ENCODE measurements at places on chromosomes 2 and 18.

GRCh38 chr2:84847326-84848050 is 33.4 kb downstream of the TRABD2A start:
- no peak for DNase-seq

- DNase-seq = no peak
These were observed 15.7 kb upstream of the NT5C1B start for GRCh38 chr2:18605115-18605514.

DNA sequence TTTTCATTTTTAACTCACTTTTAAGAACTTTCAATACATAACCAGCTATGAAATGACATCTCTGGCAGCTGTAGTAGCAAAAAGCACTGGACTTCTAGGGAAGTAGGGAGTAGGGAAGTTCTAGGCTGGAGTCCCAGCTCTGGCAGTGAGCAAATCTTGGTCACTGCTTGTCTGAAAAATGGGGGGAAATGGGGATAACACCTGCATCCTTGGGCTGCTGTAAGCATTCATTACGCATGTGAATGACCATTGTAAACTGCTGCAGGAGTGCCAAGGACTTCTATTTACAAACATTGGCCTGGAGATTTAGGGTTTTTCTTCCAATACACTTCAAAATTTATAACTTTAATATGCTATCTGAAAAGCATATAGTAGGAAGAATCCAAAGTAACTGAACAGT is 972 bp upstream of the MPP4 start:
- DNase-seq = no peak

- DNase-seq = no peak
These were observed 49.7 kb downstream of the SH2D6 start for GRCh38 chr2:85468096-85468703.

- peak; percentile 42 for DNase-seq
These were observed 8.2 kb downstream of the NFATC1 start for GRCh38 chr18:79403723-79404566.

DNA sequence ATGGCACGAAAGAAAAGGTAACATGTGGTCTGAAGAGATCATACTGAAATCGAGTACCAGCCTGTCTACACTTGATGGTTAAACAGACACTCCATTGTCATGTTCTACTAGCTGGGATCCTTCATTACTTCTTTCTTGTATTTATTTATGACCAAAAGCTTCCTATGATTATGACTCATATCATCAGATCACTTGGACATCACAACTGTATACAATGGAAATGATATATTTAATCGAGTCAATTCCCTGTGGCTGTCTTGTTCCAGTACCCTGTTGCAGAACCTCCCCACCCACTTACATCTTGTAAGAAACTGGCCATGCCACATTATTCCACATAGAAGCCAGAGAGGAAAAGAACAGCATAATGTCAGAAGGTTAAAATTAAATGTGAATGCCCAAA is 358.9 kb downstream of the ZEB2 start:
- no peak for DNase-seq

DNA sequence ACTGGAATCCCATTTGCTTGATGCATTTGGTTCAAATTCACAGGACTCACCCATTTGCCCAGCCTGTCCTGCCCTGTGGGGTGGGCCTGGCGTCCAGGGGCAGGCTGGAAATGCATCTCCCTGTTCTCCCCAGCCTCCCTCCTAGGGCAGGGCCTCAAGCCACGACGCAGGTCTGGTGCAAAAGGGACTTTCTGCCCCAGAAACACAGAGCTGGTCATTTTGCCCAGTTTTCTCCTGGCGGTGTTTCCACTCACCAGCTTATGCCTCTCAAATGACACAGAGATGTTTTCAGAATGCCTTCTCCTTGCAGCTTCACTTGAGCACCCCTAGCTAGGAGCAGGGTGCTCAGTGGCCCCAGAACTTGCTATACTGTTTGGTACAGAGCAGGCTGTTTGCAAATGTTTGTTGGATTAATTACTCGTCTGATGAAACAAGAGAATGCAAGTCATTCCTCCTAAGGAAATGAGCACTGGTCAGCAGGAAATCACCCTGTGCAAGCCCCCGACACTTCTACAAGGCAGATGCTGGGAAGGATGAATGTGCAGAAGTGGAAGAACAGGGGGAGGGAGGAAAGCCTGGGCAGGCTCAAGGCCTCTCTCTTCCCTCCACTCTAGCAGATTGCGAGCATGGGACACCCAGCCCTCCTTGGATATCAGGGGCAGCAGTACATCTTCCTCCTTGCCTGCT is 164.3 kb upstream of the APCDD1 start:
- peak; percentile 68 for DNase-seq

DNA sequence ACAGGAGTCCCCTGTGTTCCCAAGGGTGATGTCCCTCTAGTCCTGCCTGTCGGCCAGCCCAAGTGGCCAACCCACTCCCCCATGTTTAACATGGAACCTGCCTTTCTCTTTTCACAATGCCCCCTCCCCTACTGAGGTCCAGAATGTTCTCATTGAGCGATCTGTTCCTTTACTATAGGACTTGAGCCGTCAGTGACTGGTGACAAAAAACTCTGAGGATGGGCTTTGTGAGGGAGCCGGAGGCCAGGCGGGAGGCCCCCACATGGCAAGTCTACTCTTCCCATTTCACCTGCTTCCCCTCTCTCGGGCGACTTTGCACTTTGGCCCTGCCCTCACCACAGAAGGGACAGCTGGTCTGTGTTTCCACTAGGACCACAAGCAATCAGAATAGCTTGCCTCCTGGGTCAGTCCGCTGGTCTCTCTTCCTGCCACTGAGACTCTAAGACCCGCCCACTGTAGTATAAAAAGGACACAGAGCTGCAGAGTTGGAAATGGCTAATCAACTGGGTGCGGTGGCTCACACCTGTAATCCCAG is 146.5 kb upstream of the RAB12 start:
- no peak for DNase-seq

DNA sequence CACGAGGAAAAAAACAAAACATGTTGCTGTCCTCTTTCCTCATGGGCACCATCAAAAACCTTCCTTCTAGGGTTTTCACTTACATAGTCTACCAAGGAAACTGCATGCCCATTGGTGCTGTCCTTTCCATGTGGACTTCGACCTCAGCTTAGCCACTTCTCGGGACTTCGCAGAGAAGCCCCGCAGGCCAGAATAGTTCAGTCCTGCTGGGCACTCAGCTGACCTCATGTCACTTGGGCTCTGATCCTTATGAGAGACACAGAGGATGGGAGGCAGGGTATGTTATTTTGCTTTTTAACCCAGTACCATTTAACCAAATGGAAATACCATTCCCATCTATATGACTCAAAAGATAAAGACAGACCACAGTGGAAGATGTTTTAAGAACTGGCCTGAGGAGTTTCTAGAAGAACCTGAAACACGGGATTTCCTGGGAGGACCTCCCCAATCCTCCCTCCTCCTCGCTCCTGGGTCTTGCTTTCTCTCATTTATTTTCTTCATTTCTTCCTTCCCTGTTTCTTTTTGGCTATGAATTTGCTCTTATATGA is 28.4 kb downstream of the AAK1 start:
- no peak for DNase-seq

DNA sequence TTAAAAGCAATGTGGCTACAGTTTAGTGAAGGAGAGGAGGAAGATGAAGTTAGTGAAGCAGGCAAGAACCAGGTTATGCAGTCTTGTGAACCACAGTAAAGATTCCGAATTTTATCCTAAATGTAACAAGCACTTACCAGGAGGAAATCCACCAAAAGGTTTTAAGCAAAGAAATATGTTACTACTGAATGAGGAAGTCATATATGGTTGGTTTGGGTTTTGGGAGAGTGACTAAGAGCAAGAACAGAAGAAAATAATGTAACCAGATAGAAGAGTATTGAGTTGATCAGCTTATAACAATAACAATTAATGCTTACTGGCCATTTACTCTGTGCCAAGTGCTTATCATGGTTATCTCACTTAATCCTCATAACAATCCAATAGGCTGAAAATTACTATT is 1.9 kb downstream of the USP37 start:
- DNase-seq = no peak

DNA sequence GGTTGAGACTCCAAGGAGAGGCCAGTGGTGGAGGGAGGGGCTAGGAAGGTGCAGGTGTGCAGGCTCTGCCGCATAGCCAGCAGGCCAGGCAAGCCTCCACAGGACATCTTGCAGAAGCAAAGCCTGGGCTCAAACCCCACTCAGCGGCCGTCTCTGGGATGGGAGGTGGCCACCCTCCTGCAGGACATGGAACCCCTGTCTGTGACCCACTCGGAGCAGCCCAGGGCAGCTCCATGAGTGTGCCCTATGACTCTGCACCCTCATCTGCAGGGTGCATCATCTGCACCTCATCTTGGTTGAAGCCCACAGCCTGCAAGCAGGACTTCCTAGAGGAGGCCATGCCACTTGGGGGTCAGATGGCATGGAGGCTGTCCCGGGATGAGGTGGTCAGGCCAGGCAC is 46.3 kb downstream of the GPC1 start:
- DNase-seq = no peak

DNA sequence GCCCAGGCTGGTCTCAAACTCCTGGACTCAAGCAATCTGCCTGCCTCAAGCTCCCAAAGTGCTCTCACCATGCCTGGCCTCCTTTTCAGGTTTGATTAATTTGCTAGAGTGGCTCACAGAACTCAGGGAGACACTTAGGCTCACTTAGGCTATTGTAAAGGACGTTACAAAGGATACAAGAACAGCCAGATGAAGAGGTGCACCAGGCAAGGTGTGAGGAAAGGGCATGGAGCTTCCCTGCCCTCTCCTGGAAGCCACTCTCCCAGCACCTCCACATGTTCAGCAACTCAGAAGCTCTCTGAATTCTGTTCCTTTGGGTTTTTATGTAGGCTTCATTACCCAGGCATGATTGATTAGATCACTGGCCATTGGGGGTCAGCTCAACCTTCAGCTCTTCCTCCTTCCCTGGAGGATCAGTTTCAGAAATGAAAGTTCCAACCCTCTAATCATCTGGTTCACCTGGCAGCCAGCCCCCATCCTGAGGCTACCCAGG is 78.7 kb upstream of the RGPD5 start:
- no peak for DNase-seq

- no peak for DNase-seq
These were observed 1159.0 kb downstream of the RPIA start for GRCh38 chr2:89850481-89850880.

GRCh38 chr2:59018737-59019136 is 777.6 kb upstream of the FANCL start:
- no peak for DNase-seq

DNA sequence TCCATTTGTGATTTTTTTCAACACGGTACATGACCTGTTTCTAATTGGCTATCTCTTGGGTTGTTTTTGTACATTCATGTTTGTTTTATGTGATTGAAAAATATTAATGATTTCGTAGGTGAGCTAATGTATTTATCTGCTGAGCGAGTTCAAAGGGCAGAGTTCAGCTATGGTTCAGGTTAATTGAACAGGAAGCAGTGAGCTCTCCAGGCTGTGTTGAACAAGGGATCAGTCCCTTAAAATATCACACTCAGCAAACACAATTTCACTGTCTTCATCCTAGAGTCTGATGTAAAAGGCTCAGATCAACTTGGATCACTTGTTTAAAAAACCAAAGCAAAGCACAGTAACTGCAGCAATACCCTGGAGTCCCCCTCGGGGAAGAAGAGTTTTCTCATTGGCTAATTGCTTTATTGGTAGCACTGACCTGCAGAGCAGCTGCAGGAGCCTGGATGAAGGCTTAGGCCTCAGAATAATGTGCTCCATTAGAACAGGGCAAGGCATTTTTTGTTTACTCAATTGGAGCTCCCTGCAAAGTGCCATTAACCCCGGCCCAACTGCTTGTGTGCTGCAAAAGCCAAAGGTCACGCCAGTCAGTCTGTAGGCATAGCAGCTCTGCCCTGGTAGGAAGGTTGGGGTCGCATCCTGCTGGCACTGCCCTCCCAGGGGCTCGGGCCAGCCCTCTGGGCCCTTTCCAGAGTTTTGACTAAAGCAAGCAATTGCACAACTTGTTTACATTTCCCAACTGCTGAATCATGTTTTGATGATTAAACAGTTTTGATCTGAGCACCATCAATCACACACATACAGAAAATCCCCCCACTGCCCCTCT is 10.5 kb downstream of the ONECUT2 start:
- no peak for DNase-seq

DNA sequence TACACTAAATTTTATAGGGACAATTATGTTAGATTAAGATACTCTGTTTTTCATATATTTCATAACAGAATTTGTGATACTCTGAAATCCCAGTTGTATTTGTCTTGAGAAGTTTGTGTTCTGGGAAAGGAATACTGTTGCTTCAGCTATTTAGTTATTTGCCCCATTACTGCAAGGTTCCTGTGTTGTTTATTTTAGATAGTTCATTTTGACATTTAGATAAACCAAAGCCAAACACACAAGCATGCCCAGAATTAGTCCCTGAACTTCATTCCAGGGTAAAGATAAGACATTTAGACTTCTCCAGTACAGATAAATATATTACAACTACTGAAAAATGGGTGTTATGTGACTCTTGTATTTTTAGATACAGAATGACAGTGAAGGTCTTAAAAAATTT is 74.7 kb downstream of the BMPR2 start:
- no peak for DNase-seq

All from GF-D8 (cell line).